Kidney (tissue), 22 donors: ENCODE measurements at places on chromosomes 11 and 22.

DNA sequence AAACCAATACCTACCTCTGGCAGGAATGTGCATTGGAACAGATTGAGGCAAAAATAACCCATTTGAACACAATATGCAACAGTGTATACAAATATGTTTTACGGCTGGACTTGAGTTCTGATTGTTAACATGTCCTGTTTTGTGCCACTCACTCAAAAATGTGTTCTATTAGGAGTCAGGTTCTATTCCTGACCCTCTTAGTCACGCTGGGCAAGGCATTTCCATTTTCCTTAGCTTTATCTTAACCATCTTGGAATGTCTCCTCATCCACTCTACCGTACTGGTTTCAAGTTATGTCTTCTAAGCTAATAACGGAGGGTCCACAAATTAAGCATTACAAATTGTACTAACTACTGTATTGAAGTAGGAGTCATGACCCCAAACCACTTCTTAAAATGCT, 78.6 kb downstream of the MAML2 start:
- DNase-seq: no peak

- DNase-seq: peak; percentile 59
These were observed 2.1 kb downstream of the CERK start for GRCh38 chr22:46735747-46736608.

DNA sequence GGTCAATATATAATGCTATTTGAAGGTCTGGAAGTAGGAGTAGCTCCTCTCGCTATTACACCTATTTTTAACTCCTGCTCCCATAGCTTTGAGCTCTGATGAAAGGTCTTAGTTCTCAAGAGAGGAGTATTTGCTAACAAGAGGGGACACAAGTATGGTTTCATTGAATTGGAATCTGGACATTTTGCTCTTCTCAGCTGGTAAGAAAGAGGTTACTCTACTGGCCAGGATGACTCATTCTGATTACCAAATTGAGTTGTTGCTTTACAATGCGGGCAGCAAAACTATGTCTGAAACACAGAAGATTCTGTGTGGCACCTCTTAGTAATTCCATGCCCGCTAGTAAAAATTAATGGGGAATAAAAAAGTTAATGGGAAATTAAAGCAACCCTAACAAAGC, 63.6 kb upstream of the EP300 start:
- DNase-seq: no peak

- no peak for DNase-seq
These were observed 134.4 kb upstream of the SORL1-AS1 start for GRCh38 chr11:121587182-121587581.

DNA sequence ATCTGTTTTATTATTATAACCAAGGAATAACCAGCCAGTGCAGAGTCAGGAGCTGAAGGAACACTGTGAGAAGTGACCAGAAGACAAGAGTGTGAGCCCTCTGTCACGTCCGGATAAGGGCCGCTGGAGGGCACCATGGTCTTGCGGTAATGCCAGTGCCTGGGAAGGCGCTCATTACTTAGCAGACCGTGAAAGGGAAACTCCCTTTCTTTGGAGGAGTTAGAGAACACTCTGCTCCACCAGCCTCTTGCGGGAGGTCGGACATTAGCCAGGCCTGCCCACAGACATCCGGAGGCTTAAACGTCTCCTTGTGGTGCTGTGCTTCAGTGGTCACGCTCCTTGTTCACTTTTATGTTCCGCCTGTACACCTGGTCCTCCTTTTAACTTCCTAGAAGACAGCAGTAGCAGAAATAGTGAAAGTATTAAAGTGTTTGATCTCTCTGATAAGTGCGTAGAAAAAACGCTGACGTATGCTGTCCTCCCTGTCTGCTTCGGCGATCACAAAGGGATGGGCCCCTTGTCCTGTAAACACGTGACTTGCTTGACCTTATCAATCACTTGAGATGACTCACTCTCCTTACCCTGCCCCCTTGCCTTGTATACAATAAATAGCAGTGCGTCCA, 120.6 kb upstream of the LMO1 start:
- DNase-seq: peak; percentile 76

DNA sequence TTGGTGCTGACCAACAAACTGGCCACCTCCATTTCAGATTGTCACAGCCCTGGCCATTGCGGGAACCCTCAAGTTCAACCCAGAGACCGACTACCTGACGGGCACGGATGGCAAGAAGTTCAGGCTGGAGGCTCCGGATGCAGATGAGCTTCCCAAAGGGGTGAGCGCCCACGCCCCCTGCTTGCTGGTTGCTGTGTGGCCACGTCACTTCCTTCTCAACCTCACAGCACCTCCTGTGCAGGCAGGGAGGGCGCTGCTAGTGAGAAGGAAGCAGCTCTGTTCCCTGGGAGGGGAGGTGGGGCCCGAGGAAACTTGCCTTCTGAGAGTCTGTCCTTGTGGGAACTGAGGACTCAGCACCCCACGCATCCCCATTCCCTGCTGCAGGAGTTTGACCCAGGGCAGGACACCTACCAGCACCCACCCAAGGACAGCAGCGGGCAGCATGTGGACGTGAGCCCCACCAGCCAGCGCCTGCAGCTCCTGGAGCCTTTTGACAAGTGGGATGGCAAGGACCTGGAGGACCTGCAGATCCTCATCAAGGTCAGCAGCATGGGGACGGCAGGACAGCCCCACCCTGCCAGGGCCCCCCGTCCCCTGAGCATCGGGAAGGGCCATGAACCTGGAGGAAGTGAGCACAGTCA, 19.3 kb downstream of the POLR3H start:
- DNase-seq: no peak

GRCh38 chr11:69943066-69943465, 123.8 kb upstream of the FGF3 start:
- DNase-seq: no peak

DNA sequence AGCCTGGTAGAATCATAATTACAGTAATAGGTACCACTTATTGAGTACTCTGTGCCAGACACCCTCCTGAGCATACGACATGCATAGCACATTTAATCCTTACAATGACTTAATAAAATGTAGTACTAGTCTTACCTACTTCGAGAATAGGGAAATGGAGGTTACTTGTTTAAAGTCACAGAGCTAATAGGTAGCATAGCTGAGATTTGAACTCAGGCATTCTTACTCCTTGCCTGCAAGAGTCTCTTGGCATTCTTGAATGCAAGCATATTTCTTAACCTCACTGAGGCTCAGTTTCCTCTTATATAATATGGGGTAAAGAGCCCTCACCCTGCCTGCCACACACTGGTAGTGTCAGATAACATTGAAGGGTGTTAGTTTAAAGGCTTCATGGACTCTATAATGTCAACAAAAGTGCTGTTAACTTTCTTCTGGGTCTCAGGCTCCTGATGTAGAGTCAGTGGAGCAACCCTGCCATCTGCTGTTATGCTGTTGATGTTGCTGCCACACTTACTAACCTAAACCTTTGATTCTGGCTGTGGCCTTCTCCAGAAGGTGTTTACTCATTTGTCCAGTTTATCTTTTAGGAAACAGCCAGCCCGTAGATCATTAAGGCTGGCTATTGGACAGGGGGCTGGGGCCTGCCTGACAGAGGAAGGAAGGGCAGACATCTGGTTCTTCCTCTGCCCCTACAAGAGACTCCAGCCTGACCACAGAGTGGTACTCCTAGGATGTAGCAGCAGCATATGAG, 18.9 kb downstream of the LIMK2 start:
- DNase-seq: peak; percentile 51

- DNase-seq: peak; percentile 94
These were observed 606 bp downstream of the RASSF7 start for GRCh38 chr11:561148-562003.

DNA sequence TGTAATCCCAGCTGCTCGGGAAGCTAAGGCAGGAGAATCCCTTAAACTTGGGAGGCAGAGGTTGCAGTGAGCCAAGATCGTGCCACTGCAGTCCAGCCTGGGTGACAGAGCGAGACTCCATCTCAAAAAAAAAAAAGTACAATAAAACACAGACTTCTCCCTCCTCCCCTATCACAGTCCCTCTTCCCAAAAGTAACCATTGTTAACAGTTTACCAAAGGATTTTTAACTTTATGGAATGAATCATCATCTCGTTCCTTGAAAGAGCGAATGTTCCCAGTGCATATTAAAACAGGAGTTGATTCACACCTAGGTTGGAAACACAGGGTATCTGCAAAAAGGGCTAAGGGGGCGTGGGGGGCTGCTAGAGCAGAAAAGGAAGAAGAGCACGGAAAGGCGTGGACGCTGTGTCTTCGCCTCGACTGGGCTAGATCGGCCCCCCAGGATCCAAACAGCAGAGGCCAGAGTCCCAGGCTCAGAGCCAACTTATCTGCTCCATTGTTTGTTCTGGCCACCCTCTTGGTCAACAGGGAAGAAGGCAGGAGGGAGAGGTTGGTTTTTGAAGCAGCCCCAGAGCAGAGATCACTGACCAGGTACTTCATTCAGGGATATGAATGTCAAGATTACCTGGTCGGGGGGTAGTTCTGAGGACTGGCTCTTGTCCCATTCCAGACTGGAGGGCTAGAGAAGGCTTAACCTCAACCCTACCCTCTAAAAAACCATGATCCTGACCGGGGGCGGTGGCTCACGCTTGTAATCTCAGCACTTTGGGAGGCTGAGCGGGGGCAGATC, 2.1 kb upstream of the AHNAK start:
- DNase-seq: peak; percentile 54

DNA sequence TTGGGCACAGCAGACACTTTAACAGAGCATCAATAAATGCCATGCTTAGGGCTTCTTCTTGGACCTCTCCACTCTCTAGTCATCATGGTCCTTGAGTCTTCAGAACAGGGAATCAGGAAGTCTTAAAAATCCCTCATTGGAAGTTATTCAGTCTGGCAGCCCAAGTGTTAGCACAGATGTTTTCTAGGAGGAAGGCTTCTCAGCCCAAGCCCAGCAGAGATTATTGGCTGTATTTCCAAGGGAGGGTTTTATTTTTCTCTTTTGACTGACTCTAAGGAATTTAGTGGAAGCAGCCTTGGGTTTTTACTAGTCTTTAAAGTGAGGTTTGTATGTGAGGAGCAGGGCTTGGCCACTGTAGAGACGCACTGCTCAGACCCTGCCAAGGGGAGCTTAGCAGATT, 41.9 kb downstream of the CEP164 start:
- no peak for DNase-seq

DNA sequence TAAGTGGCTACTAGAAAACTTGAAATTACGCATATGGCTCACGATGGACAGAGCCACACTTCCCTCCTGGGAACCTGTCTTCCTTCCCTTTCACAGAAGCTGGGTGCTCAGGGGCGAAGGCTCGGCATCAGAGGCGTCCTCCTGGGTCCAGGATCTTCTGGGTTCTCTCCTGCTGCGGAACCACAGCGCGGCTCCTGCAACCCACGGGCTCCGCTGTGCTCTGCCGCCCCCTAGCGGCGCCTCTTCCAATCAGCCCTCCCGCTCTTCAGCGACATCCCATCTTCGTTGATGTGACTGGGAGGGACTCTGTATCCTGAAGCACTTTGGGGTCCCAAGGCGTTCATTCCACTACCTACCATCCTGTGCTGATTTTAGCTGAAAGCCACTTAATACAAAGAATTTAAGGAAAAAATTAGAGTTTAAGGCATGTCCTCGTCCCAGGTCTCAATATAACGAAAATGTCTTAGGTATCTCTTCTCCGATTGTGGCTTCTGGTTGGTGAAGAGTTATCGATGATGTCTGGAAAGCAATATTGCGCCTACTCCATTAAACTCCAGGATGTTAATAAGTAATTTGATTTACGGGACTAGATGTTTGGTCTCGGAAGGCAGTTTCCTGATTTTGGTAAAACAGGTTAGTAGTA, 14.8 kb upstream of the RPS3 start:
- DNase-seq: peak; percentile 81
